A549 (cell line): ENCODE measurements at places on chromosomes 5 and 9.
A peak's percentile ranks its signal among the peaks of the same experiment; 100 is the strongest.

DNA sequence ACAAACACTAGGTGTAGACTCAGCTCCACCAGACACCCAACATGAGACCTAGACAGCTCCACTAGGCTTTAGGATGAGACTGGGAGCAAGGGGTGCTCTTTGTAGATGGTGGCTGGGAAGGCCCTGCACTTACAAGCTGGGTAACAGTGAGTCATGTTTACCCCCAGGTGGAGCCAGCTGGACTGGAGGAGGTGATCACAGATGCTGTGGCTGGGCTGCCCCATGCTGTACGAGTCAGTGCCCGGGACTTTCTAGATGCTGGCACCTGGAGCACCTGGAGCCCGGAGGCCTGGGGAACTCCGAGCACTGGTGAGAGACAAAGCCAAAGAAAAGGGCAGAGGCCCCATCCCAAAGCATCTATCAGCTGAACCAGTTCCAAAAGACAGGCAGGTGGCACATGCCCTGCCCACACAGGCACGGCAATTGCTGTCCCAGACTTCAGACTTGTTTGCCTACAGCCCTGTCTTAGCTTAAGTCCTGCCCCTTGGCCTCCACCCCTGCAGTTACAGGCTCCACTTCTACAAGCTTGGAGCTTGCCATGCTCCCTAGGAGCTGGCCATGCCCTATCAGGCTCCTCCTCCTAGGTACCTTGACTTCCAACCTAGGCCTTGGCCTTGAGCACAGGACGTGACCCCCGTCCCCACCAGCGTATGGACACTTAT is 2.7 kb downstream of the CCL27 start:
- no peak for DNase-seq

DNA sequence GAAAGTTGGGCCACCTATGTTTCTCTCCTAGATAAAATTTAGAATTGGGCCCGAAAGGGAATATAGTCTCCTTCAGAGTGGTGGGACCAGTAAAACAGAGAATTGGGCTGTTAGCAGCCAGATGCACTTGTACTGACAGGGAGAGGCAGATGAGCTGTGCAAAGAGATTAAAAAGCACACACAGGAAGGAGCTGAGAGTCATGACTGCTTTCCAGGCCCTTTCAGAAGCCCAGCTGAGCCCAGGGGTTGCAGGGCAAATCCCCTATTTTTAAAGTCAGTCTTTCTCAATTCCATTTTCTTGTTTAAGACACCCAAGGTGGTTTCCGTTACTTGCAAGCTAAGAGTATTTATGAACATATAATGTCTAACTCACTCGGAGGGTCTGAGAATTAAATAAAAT is 130.4 kb downstream of the PRELID2 start:
- DNase-seq, result no peak

DNA sequence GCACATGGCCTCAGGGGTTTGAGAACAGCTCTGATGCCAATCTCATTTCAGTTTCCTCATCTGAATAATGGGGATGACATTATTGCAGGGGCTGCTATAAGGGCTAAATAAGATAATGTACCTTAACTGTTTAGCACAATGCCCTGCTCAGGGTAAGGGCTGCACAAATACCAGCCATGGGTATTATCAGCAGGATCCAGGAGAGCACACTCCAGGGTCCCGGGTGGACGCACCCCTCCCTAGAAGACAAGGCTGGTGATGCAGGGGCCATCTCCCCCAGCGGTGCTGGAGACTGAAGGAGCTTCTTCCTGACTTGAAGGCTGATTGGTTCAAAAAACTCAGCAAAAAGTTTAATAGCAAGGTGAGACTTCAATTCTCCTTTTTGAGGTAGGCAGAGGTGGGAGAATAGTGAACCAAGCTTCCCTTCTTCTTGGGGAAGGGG is 2.7 kb upstream of the CXXC5 start:
- DNase-seq, result no peak

- no peak for DNase-seq
Observed at GRCh38 chr9:6590772-6591384, 54.7 kb downstream of the GLDC start.

GRCh38 chr5:100667161-100667630 is 132.0 kb downstream of the FAM174A start:
- DNase-seq, result no peak

DNA sequence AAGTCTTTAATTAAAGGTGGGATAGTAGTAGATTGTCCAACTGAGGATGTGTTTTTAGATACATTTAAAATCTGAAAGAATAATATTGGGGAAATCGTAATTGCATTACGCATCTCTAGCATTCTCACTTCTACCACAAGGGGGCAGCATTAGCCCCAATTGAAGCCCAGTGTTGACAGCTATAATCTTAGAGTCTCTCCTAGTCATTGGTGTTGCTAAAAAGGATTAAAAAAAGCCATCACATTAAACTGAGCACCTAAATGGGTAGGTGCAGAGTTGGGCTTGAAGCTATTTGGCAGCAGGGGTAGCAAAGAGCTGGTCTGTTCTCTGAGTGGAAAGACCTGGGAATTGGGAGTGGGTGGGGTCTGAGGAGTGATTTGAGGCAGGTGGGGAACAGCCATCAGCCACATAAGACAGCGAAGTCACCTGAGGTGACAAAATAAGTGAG is 177.2 kb downstream of the OSTF1 start:
- peak; percentile 20 for DNase-seq

DNA sequence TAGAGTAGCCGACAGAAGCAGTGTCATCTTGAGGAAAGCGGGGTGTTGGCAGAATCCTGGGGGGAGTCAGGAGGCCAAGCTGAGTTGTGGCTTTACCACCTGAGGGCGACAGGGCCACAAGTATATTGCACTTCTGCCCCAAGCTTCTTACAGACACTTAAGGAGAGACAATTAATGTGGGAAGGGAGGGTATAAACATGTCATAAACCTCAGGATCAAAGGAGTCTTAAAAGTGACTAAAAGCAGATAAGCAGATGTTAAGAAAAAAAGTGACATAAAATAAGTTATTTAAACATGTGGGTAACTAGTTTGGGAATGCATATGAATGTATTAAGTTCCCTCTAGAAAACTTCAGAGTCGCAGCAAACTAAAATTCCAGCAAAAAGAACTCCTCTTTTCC is 63.9 kb downstream of the ERAP1 start:
- no peak for DNase-seq

- DNase-seq, result no peak
Observed at GRCh38 chr9:130448771-130449603, 4.2 kb downstream of the ASS1 start.

DNA sequence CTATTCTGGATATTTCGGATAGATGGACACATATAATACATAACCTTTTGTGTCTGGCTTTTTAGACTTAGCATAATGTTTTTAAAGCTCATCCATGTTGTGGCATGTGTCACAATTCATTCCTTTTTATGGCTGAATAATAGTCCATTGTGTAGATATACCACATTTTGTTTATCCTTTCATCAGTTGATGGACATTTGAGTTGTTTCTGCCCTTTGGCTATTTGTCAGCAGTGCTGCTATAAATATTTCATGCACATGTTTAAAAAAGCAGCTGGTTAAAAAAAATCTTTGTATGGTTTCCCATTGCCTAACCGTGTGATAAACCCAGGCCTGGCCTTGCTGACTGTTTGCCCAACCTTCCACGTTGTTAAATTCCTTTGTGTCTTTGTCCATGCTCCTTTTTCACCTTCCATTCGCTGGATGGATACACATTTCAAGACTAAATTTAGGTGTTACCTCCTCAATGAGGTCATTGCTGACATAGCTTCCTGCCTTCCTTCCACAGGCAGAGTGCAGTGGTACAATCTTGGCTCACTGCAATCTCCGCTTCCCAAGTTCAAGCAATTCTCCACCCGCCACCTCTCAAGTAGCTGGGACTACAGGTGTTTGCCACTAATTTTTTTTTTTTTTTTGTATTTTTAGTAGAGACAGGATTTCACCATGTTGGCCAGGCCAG is 11.3 kb downstream of the GDA start:
- DNase-seq, result no peak

DNA sequence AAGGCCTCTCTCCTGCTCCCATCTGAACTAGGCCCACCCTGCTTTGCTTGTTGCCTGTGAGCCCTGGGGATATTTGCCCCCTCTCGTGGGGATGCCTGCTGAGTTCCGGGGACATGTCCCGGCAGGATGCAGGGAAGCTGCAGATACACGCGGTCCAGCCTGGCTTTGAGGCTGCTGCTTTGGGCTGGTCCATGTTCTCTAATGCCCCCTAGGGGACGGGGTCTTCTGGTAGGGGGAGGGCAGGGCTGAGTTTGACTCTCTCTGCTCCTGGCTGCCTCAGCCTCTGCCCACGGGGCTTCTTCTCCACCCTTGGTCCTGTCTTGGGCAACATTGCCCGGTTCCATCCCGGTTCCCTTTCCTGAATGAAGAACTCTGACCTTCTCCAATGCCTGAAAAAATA is 84.9 kb upstream of the ASS1 start:
- DNase-seq, result no peak

- no peak for DNase-seq
Observed at GRCh38 chr5:65907135-65907534, 19.2 kb upstream of the ERBIN start.

- DNase-seq, result no peak
Observed at GRCh38 chr9:12875191-12875590, 100.4 kb downstream of the LURAP1L start.

DNA sequence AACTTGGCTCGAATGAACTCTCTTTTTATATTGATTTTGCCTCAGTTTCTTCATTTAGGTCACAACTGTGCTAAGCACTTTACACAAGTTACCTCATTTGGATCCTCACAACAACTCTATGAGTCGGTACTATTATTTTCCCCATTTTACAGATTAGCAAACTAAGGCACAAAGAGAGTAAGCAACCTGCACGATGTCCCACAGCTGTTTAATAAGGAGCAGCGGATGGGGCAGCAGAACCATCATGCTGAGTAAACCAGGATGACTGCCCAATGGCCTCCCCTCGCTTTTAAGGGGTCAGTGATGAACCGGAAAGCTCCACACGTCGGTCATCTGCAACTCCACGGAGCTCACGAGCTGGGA is 607 bp downstream of the PRELID2 start:
- DNase-seq, result no peak

DNA sequence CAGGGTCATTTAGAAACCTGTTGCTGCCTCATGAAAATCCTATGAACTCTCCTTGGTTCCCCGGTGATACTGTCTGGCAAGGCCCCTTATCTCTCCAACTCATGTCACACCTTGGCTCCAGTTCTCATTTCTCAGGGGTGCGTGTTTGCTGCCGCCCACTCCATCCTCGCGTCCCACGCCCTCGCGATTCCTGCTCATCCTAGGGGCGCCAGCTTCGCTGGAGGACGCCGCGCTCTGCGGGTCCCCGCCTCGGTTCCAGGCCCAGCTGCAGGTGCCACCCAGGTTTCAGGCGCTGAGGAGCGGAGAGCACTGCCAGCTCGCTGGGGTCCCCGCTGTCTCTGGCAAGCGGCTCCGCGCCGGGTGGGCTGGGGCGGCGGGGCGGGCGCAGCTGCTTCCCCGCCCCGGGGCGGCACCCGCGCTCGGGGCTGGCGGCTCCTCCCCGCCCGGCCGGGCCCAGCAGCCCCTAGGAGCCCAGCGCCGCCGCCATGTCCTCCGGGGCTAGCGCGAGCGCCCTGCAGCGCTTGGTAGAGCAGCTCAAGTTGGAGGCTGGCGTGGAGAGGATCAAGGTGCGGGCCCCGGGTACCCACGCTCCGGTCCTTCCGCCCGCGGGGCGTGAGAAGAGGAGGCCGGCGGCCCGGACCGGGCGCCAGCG is at the start of gene GNG10:
TSS of gene GNG10 (plus strand) at position 456 of the 652 bp plus-strand sequence. CDS start at position 486, 30 bp downstream.
- DNase-seq, result peak; percentile 54

- no peak for DNase-seq
Observed at GRCh38 chr5:94395468-94395867, 222.9 kb downstream of the KIAA0825 start.

- peak; percentile 73 for DNase-seq
Observed at GRCh38 chr9:113011911-113012381, at the start of gene ZNF883. TSS of gene ZNF883 (minus strand) at chr9:113012192.

DNA sequence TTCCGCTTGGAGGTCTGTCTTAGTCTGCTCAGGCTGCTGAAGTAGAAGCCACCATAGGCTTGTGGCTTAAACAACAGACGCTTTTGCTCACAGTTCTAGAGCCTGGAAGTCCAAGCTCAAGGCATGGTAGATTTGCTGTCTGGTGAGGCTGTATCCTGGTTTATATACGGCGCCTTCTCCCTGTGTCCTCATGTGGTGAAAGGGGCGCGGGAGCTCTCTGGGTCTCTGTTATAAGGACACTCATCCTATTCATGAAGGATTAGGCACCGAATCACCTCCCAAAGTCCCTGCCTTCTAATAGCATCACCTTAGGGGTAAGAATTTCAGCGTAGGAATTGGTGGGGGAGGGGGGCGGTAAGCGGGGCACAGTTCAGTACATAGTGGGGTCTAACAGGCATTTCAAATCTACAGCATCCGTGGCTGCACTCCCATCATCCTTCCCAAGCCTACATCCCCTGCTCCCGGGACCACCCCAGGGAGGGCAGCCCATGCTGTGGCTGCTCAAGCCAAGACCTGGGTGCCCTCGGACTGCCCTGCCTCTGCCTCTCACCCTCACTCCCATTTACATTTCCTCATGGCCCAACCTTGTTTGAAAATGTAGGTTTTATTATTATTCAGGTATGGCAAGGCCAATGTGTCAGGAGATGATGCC is 15.1 kb upstream of the LPCAT1 start:
- DNase-seq, result no peak

GRCh38 chr9:108911820-108912219 is 22.1 kb downstream of the ELP1 start:
- DNase-seq, result no peak
